Progenitor cell of endocrine pancreas (in vitro differentiated cells): ENCODE measurements at places on chromosomes 5 and 9. TPM values are rescaled to one million over a fixed set of nuclear protein-coding genes. Genes with fewer than 3 reads are reported as not detected.
A peak's percentile ranks its signal among the peaks of the same experiment; 100 is the strongest.

MCCC2 gene
- 43.5 and 48.7 TPM in 2 replicates for total RNA-seq

SIMC1 gene
- total RNA-seq, result 33.0 and 35.7 TPM in 2 replicates

DNA sequence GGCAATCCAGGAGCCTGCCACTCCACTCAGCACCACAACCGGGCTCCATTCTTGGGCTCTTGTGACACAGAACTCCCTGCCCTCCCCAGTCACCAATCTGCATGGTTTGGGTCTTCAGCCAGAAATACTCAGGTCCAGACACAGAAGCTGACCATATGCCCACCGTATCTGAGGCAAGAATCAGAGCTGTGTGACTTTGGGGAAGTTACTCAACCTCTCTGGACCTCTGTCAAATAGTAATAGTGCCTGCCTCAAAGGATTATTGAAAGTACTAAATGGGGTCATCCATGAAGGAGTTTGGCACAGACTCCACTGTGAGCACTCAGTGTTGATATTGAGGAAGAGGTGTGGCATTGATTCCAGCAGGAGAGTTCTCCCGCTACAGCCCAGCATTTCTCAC lies 67.5 kb downstream of the PCDH1 start:
- no peak for DNase-seq

- DNase-seq, result no peak
Observed at GRCh38 chr5:96765043-96765442, 42.7 kb downstream of the ERAP1 start.

GRCh38 chr9:121884057-121884541 lies 209.0 kb downstream of the TTLL11 start:
- DNase-seq, result no peak

- DNase-seq, result peak; percentile 44
Observed at GRCh38 chr5:116361171-116361967, 213.3 kb downstream of the SEMA6A start.

DNA sequence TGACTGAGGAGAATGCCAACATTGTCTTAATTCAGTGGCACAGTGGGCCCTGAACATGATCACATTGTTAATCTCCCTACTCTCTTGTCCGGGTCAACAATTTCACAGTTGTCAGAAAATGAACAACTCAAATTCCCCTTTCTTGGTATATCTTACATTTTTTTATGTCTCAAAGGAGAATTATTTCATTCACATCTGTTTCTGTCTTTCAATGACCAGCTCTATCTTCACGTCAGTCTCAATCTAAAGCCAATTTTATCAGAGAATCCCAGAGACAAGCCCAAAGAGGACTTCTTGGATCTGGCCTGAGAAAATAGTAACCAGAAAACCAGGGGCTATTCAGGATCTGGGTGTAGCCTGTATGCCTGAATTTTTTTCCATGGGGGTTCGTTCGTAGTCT lies 477.5 kb downstream of the PDE4D start:
- DNase-seq, result no peak
